Skeletal muscle cell (primary cell): ENCODE measurements at places on chromosomes 7 and 10.

DNA sequence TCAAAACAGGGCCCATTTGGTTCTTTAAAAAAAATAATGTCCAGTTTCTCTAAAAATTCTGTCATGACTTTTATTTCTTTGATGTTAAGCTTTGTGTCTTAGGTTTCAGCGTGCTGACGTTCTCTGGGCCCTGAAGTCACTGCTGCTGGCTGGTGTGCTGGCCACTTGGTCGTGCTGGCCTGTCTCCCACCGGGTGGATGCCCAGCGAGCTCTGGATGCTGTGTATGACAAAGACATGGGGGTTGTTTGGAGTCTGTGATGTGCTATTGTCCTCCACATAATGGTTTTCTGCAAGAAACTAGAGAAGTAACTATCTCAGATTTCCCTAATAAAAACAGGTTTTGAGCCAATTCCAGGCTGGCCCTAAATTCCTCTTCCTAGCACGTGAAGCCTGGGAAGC is 9.5 kb upstream of the IDI2 start:
- DNase-seq, result no peak

- DNase-seq, result no peak
Measured at GRCh38 chr10:93907059-93907458, 13.3 kb downstream of the SLC35G1 start.

DNA sequence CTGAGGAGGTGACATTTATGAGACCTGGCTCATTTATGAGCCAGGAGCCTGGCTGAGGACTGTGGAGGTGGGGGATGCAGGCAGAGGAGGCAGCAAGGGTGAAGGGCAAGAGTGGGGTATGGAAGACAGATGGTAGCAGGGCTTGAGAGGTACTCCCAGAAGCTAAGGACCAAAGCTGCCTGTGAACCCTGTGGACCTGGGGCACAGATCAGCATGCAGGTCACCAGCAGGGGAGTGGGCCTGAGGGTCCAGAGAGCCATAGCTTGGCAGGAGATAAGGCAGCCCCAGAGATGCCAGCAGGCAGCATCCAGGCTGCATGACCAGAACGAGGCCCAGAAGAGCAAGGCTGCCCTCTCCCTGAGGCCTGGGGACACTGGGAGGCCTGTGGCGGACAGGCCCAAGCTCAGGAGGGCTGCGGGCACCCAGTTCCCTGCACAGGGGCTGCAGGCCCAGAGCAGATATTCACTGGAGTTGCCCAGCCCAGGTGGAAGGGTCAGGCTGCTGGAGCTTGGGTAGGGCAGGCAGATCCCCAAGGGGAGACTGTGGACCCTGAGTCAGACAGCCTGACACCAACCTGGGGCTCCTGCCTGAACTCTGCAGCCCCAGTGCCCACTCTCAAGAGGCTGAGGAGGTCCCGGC is 3.4 kb downstream of the GPR15LG start:
- DNase-seq, result no peak

DNA sequence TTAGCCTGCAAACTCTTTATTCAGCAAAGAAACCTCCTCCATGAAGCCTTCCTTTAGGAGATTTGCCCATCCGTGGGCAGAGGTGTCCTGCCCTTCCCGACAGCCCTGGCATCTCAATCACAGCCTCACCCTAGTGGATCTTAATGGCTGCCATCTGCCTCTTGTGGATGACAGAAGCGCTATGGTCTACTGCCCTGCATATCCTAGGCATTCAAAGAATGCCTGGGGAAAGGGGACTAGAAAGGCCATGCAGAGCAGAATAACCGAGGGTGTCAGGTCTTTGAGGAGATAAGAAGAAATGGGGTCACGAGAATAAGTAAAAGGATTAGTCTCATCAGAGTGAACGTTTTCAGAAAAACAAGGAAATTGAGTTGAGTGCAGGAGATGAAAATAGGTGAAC is 57.7 kb upstream of the SPOCK2 start:
- DNase-seq, result no peak

DNA sequence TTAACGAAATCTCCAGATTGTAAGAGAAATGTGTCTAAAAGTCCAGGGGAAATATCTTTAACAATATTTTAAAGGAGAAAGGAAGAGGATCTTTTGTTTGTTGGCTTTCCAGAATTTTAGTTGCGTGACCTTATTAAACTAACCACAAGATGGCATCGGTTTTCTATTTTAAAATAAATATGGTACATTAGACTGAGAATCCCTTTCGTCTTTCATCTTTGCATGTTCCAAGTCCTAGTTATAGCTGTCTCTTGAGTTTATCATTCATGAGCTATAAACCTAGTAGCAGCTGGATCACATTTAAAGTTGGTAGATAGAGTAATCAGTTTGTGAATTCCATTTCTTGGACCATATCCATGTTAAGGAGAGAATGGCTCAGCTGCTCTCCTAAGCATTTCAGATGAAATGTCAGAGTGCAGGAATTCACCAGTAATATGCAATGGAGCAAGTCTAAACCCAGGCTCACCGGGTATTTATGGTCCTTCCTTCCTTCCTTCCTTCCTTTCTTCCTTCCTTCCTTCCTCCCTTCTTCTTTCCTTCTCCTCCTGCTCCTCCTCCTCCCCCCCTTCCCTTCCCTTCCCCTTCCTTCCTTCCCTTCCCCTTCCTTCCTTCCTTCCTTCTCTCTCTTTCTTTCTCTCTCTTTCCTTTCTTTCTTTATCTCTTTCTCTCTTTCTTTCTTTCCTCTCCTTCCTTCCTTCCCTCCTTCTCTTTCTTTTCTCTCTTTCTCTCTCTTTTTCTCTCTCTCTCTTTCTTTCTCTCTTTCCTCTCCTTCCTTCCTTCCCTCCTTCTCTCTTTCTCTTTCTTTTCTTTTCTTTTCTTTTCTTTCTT is 57.8 kb upstream of the RAB18 start:
- peak; percentile 5 for DNase-seq

- DNase-seq, result no peak
Measured at GRCh38 chr7:46152696-46153095, 231.6 kb upstream of the IGFBP3 start.

- no peak for DNase-seq
Measured at GRCh38 chr7:146510088-146510680, 393.6 kb downstream of the CNTNAP2 start.

DNA sequence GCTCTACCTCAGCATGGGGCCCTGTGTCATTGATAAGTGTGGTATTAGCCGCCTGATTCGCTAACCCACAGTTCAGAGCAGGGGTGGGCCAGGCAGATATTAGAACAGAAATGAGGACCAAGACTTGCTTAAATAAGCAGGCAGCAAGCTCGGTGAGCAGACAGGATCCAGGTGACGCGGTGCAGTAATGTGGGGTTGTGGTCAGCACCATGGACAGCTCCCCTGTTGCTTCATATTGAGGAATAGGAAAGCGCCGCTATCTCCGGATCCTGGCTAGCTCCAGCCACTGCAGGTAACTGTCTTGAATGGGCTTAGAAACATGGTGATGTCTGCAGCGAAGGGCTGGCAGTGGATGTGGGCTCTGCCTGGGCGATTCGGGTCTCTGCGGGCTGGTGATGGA is 51.3 kb upstream of the GPR26 start:
- DNase-seq, result no peak

DNA sequence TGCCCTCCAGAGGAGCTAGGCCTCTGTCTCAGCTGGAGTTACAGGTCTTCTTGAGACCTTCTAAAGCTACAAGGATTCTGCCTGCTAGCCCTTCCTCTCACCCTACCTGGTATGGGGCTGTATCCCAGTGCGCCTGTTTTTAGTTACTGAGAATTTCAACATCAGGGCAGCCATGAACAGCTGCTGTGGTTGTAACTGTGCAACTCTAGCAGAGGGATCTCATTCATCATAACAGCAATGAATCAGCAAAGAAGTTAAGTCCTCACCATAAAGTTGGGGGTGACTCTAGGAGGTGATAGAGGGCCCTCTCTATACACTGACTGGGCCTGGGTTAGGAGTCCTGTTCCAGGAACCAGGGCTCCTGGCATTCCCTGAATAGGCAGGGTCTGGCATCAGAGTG is 14.0 kb upstream of the CDH23 start:
- no peak for DNase-seq

DNA sequence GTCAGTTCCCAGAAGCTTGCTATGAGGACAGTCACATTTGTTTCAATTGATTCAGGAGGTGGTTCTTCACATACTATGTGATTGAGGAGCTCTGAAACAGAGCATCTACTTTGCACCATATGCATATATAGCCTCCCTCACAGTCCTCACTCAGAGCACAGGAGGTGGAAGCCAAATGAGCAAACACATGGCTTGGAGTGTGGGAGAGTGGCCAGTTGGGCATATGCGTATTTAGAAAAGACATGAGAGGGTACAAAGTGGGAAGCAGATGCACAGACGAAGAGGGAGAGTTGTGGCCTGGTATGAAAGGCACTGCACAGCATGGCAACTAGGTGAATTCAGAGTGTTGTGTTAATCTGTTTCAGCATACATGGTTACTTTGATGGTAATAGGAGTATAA is 165.6 kb downstream of the COL28A1 start:
- no peak for DNase-seq

DNA sequence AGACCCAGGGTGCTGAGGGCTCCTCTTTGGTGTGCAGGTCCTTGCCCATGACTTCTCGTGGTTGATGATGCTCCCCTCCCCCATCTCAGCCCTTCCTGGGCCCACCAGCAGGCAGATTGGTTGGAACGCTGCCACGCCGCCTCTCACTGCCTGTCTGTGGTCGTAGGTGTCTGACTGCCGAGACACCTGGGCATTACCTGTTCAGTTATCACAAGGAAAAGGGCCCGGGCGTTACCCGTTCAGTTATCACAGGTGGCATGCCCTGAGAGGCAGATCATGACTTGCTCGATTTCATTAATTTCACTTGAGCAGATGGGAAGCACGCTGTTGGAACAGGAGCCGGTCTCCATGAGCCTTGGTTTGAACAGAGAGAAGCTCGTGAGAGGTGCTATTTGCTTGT is 42.5 kb downstream of the TACR2 start:
- DNase-seq, result no peak

DNA sequence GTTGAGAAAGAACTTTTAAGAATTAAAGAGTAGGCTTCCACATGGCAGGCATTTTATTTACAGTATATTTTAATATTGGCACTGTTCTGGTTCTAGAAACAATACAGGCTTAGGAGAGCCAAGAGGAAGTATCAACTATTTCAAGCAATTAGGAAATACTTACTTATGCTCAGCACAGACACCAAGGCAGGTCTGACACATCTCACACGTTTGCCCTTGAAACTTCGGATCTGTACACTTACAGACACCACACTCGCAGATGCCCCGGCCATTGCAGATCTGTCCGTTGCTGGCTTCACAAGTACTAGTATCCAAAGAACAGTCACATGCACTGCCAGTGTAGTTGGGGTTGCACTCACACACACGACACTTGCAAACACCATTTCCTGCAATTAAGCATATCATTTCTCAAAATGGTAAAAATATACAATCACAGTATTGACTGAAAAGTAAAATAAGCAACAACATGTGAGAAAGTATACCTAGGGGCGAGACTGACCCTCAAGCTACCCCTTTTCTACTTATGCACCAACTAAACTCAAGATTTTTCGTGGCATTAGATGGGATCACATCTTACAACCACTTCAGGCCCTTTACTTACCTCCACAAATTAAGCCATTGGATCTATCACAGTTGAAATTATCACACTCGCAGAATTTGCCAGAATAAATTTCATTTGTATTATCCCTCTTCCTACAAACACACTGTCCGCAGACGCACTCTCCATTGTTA is 46.6 kb downstream of the ITGB1 start:
- DNase-seq, result no peak

DNA sequence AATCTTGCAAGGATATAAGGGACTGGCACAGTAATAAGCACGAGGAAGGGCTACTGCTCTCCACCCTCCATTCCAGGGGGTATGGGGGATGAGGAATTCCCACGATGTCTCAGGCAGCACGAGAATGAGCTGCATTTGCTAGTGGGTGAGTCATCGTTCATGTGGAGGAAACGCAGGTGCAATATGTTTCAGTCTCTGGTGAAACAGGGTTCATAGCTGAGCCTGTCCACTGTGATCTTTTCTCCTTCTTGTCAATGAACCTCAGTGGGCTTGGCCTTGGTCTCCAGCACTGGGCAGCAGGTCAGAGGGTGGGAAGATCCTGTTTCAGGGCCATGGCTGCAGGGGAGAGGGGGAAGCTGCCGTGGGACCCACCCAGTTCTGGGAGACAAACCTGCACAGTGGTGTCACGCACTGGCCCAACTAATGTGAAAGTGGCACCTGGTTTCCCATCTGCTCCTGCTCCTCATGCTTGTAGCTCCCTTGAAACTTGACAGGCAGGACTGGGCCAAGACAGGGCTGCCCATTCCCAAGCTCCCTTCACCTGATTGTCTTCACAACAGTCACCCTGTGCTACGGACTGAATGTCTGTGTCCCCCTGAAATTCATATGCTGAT is 181.9 kb downstream of the USP6NL start:
- no peak for DNase-seq

DNA sequence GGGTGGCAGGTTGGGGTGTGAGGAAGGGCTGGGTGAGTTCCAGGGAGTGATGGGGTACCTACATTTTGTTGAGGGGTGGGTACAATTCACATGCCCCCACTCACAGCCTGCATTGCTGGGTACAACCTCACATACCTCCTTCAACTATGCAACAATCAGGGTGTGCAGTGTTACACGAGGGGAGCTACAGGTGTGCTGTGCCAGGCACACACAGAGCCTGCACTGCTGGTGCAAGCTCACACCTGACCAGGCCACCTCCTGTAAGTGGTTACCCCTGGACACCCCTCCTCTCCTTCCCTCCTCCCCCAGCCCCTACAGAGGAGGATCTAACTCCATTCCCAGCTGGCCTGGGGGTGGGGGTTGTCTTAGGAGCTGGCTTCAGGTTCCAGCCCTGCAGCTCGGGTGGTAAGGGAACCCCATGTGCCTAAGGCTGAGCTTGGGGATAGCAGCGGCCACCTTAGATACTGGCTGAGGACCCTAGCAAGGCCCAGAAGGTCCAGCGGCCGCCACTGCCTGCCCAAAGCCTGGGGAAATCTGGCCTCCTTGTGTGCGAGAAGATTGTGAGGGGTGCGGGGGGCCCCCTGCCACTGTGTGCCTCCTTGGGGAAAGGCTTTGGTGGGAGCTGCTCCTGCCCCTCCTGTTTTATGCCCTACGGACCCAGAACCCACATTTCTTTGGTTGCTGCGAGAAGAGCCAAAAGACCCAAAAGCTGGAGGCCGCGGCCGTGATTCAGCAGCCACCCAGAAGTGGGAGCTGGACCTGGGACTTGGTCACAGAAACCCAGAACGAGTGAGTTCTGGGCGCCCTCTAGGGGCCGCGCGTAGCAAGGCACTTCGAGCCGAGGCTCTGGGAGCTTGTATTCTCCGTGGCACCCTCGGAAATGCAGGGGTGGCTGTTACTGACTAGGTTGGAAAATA is 10.8 kb downstream of the TLX1 start:
- peak; percentile 26 for DNase-seq

DNA sequence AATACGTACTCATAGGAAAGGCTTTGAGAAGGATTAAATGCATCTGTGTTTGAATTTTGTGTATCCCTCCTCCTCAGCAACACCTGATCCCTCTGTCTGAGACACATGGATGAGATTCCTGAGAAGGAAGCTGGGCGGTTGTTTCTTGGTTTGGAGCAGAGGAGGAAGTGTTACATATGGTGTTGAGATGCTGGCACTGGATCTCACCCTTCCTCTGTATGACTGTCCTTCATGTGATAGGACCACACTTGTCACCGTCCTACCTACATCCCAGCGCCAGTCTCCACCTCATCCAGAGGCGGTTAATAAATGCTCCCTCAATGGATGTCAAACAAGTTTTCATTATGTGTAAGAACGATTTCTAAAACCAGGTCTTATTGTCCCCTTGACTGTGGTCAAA is 49.4 kb upstream of the KLF6 start:
- no peak for DNase-seq
